ENCODE measurements at places on chromosomes 11 and 22.

DNA sequence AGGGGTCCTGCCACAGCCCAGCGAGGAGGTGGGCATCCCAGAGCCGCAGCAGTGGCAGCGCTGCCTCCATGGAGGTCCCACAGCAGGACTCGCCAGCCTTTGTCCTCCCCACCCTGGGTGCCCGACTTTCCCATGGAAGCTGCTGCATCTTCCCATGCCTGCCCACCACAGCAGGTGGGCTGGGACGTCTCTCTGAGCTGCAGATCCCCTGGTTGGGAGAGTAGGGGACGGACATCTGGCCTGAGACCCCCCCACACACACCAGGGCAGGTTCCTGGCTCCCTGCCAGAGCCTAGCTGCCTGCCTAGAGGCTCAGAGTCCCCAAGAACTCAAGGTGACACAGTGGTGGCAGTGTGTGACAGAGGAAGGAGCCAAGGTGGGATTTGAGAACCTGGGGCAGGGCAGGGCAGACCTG lies 21.5 kb upstream of the PRR5 start:
- no peak for DNase-seq

DNA sequence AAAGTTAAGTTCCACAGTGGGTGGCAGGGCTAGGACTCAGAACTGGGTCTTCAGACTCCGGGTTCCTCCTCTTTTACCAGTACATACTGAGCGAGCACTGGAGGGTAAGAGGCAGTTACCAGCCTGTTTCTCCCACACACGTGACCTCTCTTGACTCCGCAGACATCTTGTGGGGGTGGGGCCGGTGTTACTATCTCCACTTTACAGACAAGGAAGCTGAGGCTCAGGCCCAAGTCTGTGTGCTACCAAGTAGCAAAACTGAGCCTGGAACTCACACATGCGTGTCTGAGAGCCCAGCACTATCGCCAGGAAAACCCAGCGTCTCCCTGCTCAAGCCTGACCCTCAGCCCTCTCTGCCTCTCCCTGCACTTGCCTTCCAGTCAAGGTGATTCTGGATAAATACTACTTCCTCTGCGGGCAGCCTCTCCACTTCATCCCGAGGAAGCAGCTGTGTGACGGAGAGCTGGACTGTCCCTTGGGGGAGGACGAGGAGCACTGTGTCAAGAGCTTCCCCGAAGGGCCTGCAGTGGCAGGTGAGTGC lies 16.0 kb upstream of the SMIM35 start:
- peak; percentile 54 for DNase-seq

- DNase-seq, result no peak
These were observed 13.9 kb downstream of the SBF1 start for GRCh38 chr22:50460938-50461337.

GRCh38 chr11:129237456-129237855 lies 45.3 kb upstream of the ARHGAP32 start:
- no peak for DNase-seq

GRCh38 chr22:37510091-37510490 lies 9.1 kb downstream of the CARD10 start:
- DNase-seq, result no peak

- DNase-seq, result no peak
These were observed 13.2 kb downstream of the C11orf87 start for GRCh38 chr11:109435121-109435742.

DNA sequence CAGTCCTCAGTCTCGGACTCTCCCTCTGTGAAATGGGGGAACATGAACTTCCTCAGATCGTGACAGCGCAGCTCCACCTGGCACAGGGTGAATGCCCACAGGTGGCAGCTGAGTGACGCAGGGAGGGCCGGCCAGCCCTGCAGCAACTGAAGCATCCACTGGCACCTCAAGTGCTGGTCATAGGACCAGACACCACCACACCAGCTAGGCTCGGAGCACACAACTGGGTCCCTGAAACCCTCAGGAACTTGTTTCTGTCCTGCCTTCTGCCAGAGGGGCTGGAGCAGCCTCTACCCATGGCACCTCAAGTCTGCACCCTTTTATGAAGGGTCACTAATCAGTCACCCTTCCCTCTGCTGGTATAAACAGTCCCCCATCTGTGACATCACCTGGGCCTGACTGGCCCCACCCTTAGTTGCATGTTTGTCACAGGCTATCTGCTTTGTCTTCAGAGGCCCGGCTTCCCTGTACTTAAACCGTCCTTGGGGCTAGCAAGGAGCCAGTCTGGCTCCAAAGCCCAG lies 7.4 kb upstream of the CDC42BPG start:
- DNase-seq, result no peak

DNA sequence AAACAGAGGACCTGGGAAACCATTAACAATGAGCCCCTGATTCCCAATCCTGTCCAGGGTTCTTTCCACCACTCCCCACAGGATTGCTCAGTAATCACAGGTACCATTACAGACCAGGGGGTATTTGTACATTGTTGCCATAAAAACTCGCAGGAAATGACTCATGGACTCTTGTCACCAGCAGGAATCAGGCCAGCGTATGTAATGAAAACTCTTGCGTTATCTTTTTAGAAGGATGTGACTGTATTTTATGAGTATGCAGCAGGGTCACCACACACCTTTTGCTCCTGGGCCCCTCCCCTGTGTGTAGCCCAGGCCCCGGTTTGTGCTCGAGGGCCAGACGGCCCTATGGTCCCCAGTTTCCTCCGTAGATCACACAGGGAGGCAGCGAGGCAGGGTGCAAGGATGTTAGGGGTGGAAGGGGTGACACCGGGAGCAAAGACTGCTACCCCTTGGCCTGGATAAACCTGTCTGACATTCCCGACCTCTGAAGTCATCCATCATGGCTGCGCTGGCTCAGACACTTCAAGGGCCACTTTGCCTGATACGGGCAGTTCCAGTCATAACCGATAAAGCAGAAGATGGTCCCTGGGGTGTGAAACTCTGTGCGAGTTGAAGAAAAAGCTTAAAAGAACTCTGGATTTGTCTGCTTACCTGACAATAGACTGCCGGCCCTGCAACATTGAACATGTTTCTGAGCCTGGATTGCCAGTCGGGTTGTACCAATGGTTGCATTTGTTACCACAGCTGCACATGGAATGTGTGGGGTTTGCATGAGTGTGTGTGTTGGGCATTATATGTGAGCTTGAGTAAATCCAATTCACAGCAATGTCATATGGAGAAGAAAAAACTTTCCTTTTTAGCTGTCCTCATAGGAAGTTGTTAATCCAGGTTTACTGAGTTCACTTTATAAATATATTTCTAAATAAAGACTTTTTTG lies 56.9 kb downstream of the MICAL2 start:
- DNase-seq, result no peak

GRCh38 chr22:27518531-27519340 lies 282.8 kb downstream of the MN1 start:
- no peak for DNase-seq

GRCh38 chr11:65802841-65803240 lies 16.0 kb downstream of the OVOL1 start:
- no peak for DNase-seq

- DNase-seq, result no peak
These were observed 43.9 kb upstream of the GRIK4 start for GRCh38 chr11:120467627-120468026.

GRCh38 chr11:72985645-72986044 lies 156.5 kb downstream of the FCHSD2 start:
- no peak for DNase-seq

DNA sequence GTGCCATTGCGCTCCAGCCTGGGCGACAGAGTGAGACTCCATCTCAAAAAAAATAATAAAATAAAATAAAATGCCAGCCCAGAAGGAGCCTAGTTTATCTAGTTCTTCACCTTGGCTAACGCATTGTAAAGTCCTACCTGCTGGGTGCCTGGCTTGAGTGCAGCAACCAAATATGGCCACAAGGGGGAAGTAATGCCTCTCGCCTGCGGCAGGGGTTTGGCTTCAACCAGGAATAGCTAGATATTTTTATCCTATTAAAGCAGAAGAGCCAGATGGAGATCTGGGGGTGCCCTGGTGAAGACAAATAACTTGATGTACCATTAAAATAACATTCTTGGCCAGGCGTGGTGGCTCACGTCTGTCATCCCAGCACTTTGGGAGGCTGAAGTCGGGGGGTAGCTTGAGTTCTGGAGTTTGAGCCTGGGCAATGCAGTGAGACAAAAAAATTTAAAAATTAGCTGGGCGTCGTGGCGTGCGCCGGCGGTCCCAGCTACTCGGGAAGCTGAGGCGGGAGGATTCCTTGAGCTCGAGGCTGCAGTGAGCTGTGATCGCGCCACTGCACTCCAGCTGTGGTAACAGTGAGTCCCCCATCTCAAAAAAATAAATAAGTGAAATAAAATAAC lies 20.6 kb upstream of the PLEKHB1 start:
- peak; percentile 87 for DNase-seq

DNA sequence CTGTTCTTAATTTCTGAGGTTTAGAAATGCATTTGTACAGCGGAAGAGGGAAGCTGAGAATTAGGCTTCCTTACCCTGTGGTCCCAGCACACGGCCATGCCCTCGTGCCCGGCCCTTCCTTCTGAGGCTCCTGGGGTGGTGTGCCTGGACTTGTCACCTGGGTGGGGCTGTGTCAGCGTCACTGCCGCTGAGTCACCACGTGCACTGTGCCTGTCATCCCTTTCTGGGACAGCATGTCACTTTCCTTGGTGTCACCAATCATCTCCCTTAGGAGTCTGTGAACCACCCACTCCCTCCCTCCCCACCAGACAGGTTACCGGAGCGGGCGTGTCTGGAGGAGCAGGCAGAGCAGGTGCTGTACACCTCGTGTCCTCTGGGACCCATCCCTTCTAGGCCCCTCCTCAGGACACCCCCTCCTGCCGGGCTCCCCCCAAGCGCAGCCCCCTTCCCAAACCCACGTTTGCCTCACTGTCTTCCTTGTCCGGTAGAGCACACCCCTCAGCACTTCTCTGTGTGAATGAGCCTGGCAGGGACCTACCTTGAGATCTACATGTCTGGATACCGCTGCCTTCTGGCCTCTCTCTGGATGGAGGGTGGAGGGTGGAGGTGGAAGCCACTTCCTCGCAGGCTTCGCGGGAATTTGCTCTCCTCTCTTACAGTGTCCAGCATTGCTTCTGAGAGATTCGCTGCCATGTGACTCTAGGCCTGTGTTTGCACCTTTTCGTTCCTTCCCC lies 367.6 kb downstream of the TBC1D22A start:
- no peak for DNase-seq

- no peak for DNase-seq
These were observed 34.6 kb downstream of the LGR4 start for GRCh38 chr11:27437829-27438594.

DNA sequence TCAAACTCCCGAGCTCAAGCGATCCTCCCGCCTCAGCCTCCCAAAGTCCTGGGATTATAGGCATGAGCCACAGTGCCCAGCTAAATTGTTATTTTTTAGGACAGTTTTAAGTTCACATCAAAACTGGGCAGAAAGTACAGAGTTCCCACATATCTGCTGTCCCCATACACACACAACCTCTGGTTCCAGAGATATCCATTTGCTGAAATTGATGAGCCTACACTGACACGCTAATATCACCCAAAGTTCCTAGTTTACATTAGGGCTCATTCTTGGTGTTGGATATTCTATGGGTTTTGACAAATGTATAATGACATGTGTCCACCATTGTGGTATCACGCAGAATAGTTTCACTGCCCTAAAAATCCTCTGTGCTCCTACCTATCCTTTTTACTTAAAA lies 2.7 kb upstream of the SEC14L4 start:
- DNase-seq, result no peak

DNA sequence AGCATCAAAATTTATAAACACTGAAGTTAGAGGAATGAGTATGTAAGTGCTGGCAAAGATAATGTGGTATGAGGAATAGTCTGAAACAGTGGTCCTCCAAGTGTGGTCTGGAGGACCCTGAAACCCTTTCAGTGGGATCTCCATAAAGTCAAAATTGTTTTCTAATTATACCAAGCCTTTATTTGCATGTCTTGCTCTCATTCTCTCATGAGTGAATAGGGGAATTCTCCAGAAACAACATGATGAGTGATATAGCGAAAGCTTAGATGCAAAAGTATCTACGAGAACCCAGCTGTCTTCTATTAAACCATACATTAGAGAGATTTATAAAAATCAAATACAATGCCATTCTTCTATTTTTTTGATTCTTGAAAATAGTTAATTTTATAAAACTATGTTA lies 145.0 kb upstream of the RAG2 start:
- no peak for DNase-seq

DNA sequence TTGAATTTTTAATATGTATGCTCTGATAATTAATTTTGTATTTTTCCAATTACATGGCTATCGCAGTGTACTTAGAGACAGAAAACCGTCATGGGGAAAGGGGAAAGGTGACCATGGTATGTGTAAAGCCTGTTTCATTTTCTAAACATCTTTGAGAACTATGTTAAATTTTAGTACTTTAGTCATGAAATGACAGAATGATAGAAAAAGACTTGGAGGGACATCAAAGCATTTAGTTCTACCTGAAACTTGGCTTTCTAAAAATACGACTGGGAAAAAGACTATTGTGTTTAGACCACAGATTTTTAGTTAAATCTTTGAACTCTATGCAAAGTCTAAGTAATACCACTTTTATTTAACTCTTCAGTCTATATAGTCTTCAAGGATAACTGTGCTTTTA lies 54.1 kb downstream of the MAML2 start:
- no peak for DNase-seq

GRCh38 chr11:27972522-27973170 lies 135.3 kb downstream of the KIF18A start:
- no peak for DNase-seq

- peak; percentile 63 for DNase-seq
These were observed 529 bp upstream of the CCND1 start for GRCh38 chr11:69640260-69640994.

DNA sequence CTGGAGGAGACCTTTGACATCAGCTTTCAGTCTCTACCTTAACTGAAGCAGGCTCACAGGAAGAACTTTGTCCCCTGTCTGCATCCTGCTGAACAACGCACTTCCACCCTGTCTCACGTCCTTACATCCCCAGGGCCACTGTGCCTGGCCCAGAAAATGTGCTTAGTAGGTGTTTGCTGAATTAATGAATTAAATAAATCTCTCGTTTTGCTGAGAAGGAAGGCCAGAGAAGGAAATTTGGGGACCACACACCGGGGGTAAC lies 54.3 kb upstream of the CREB3L1 start:
- no peak for DNase-seq

- no peak for DNase-seq
These were observed 23.4 kb upstream of the ARHGAP20 start for GRCh38 chr11:110735455-110736170.
